Renal pelvis (tissue), 12 donors: ENCODE measurements at places on chromosomes 1 and 21. TPM values are rescaled to one million over a fixed set of nuclear protein-coding genes. Genes with fewer than 3 reads are reported as not detected.

- DNase-seq, result no peak
Observed at GRCh38 chr1:246583448-246584185, 17.4 kb downstream of the CNST start.

GRCh38 chr1:55418208-55419000, 203.2 kb upstream of the USP24 start:
- DNase-seq, result no peak

GRCh38 chr1:213931836-213932235, 55.9 kb upstream of the PROX1 start:
- DNase-seq, result no peak

DNA sequence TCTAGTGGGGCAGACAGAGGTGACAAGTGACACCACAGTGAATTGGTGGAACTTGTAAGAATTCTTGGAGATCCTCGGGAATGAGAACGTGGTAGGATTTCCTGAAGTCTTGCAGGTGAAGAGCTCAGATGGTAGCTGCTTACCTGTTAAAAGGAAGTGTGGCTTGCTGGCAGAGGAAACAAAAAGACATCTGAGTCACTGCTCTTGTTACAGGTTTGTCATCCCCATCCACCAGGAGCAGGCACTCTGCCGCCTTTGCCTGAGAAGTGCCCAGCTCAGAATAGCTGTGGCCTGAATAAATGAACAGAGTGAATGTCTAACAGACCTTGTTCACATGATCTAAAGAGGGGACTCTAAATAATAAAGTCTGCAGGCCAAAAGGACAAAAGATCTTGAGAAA, 12.3 kb upstream of the ZSCAN20 start:
- DNase-seq, result no peak

- DNase-seq, result no peak
Observed at GRCh38 chr1:172342584-172343239, 77.8 kb upstream of the C1orf105 start.

DNA sequence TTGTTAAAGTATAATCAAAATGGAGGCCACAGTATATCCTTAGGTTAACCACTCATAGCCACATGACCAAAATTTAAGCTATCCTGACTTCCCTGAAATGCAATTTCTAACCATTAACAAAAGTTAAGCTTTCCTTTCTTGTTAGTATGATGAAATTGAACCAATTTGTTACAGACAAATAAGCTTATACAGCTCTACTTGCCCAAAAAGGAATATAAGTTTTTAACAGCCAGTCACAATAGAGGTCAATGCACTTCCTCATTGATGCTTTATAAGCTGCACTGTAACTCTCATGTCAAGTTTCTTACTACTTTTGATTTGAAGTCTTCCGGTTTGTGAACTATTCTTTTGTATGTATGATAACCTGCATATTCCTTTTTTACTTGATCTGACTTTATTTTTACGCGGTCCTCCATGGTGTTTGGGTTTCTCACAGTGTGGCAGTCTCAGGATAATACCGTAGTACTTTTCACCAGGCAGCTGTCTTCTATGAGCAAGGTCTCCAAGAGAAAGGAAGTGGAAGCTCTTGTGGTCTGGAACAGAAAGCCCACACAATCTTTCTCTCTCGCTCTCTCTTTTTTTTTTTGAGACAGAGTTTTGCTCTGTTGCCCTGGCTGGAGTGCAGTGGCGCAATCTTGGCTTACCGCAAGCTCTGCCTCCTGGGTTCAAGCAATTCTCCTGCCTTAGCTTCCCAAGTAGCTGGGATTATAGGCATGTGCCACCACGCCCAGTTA, 331.6 kb downstream of the SRGAP2C start:
- no peak for DNase-seq

DNA sequence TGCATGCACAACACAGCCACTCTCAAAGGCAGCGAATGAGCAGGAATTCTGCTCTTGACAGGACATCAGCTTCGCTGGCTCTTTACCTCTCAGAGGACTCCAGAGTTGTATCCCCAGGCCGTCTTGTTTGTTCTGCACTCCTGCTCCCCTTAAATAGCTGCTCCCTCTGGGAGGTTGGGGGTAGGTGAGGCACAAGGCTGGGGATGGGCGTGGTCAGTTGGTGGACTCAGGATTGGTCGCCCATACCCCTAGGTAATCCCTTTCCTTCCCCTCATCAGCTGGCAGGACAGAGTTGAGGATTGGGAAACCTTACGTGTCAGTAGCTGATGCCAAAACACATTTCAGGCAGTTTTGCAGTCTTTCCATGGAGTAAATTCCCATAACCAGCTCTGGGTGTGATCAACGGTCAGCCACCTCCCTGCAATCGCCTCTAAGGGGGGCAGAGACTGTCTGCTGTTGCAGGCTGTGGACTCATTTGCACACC, at the start of gene PLA2G2A:
Gene PLA2G2A (minus strand): TSS at position 125 of the 484 bp plus-strand sequence. CDS start 845 bp downstream, outside the sequence.
- no peak for DNase-seq

DNA sequence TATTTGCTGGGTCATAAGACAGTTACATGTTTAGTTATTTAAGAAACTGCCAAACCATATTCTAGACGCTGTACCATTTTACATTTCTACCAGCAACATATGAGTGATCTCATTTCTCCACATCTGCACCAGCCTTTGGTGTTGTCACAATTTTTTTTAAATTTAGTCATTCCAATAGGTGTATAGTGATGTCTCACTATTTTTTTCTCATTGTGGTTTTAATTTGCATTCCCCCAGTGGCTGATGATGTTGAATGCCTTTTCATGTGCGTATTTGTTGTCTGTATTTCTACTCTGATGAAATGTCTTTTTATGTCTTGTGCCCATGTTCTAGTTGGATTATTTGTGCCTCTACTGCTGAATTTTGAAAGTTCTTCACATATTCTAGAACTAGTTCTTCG, 38.4 kb downstream of the NFASC start:
- no peak for DNase-seq

DNA sequence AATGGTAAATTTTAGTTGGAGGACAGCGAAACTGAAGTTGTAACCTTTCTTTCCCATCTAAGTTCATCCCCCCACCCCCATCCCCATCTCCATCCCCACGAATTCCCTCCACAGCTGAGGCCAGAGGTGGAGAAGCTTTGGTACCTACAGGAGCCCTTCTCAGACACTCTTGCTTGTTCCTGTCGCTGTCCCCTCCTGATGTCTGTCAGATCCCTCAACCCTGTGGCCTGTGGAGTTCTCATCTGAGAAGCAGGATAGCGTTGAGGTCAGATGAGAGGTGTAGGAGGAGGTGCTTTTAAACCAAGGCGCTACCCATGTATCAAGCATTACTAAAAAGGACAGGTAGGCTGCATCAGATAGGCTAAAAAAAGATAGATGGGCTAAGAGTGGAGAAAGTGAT, 769 bp downstream of the NTPCR start:
- no peak for DNase-seq

- DNase-seq, result no peak
Observed at GRCh38 chr1:192977089-192977706, 82.0 kb downstream of the UCHL5 start.

- DNase-seq, result no peak
Observed at GRCh38 chr1:189654906-189655305, 822.8 kb downstream of the BRINP3 start.

GRCh38 chr1:150688763-150689162, 8.2 kb downstream of the GOLPH3L start:
- no peak for DNase-seq

- DNase-seq, result peak; percentile 64
Observed at GRCh38 chr1:235075048-235075776, 53.4 kb downstream of the TOMM20 start.

GRCh38 chr1:81827942-81828341, 27.2 kb downstream of the ADGRL2 start:
- no peak for DNase-seq

GRCh38 chr1:110466646-110467280, 15.8 kb downstream of the PROK1 start:
- DNase-seq, result no peak

- DNase-seq, result no peak
Observed at GRCh38 chr1:7247158-7247557, 461.9 kb downstream of the CAMTA1 start.

DNA sequence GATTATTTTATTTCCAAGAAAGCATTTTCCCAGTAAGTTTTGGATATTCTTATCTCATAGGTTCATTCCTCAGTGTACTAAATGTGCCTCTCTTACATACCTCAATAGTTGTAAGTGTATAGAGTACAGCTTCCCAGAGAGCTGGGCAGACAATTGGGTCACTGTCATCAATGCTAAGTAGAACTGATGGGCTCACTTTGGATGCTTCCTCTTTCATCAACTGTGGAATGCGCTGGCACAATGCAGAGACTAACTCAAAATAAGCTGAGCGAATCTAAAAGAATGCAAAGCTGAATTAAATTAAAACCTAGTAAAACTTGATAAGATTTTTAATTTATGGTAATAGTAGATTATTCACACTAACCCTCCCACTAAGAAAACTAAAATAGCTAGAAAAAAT, 21.5 kb downstream of the LTN1 start:
- no peak for DNase-seq

GRCh38 chr21:25324666-25325065, 282.6 kb downstream of the MRPL39 start:
- DNase-seq, result no peak

DNA sequence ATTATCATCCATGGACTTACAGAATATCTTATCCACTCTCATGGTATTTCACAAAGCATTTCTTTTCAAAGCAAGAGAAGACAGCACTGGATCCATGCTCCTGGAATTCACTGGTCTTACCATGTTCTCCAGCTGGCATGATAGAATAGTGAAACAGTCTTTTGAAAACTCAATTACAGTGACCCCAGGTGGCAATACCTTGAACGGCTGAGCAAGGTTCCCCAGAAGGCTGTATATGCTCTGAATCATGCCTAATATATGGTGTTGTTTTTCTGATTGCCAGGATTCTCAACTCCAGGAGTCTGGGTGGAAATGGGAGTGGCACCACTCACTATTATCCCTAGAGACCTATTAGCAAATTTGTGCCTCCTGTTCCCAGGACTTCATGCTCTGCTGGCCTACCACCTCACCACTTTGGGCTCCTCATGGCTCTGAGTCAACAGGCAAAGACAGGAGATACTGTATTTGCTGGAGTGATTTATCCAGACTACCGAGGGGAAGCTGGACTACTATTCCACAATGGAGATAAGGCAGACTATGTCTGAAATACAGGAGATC, 87.6 kb downstream of the CATSPERE start:
- no peak for DNase-seq

MX2 gene
- polyA plus RNA-seq, result 2.4 TPM

SASS6 gene
- 7.9 TPM for polyA plus RNA-seq

NBPF26 gene
- polyA plus RNA-seq, result 19.1 TPM

NBPF3 gene
- polyA plus RNA-seq, result 11.5 TPM

WNT4 gene
- polyA plus RNA-seq, result 6.0 TPM

PTPN7 gene
- 1.0 TPM for polyA plus RNA-seq

FAM177B gene
- polyA plus RNA-seq, result 0.71 TPM

C4BPA gene
- polyA plus RNA-seq, result 0.56 TPM

NMNAT2 gene
- 4.7 TPM for polyA plus RNA-seq

RGS5 gene
- polyA plus RNA-seq, result 8.1 TPM

PYHIN1 gene
- polyA plus RNA-seq, result 0.10 TPM

SLC5A9 gene
- 8.9 TPM for polyA plus RNA-seq

PTPRF gene
- 244 TPM for polyA plus RNA-seq

G0S2 gene
- 17.5 TPM for polyA plus RNA-seq

SPRR5 gene
- not detected for polyA plus RNA-seq
